ENCODE measurements at places on chromosomes 13 and 19.
A peak's percentile ranks its signal among the peaks of the same experiment; 100 is the strongest.

- DNase-seq: no peak
Measured at GRCh38 chr13:76132532-76132931, 496.4 kb downstream of the LMO7 start.

DNA sequence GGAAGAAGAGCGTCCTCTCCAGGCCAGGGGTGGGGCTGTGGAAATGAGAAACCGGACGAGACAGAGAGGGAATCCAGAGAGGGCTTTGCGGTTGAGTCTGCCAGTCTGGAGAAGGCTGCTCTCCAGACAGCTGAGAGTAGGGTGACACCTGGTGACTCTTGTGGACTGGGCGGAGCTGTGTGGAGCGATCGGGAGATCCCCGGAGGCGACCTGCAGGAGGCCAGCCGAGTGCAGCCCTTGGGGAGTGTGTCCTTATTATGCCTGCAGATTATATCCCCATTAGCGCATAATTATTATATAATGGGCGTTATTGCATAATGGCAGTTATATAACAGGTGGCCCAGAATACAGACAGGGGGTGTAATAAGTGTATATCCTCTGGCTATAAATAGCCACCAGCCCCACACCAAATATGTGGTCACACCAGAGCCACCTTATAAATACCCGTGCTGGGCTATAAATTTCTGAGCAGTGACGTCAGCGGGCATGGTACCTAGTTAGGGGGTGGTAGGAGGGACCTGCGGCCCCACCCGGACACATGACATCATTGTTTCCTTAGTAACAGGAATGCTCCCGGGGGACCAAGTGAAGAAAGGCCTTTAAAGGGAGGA lies 41.2 kb downstream of the NFIX start:
- DNase-seq: no peak

- no peak for DNase-seq
Measured at GRCh38 chr13:98940325-98941001, 37.4 kb downstream of the DOCK9 start.

DNA sequence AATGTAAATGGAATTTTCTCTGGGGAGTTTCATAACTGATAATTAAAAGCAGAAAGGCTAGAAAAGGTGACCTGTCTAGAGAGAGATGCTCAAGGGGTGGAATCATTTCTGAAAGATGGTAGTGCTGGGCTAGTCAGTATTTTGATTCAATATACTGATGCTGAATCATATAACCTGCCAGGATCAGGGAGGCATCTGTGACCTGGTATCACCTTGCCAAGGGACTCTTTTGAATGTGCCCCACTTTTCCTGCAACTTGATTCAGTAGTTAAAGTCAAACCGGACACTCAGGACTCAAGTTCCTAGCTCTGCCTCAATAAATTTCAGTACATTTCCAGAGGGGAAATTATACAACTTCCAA lies 15.8 kb downstream of the LCP1 start:
- DNase-seq: no peak

GRCh38 chr19:33507021-33507956 lies 14.3 kb downstream of the PEPD start:
- DNase-seq: peak; percentile 18

All from GM23338 (cell line).